ENCODE measurements at places on chromosomes 3 and 15.

GRCh38 chr3:172094621-172095557 lies 55.5 kb downstream of the FNDC3B start:
- DNase-seq = no peak

- DNase-seq = no peak
Observed at GRCh38 chr3:175186511-175186910, 327.4 kb downstream of the NAALADL2 start.

- peak; percentile 74 for DNase-seq
Observed at GRCh38 chr3:124837730-124838186, 49.4 kb downstream of the ITGB5 start.

GRCh38 chr15:66946578-66947164 lies 118.7 kb upstream of the SMAD3 start:
- DNase-seq = peak; percentile 68

- DNase-seq = no peak
Observed at GRCh38 chr3:39275963-39276593, 3.8 kb downstream of the CX3CR1 start.

- DNase-seq = peak; percentile 76
Observed at GRCh38 chr3:149393345-149394160, 16.1 kb upstream of the TM4SF1 start.

DNA sequence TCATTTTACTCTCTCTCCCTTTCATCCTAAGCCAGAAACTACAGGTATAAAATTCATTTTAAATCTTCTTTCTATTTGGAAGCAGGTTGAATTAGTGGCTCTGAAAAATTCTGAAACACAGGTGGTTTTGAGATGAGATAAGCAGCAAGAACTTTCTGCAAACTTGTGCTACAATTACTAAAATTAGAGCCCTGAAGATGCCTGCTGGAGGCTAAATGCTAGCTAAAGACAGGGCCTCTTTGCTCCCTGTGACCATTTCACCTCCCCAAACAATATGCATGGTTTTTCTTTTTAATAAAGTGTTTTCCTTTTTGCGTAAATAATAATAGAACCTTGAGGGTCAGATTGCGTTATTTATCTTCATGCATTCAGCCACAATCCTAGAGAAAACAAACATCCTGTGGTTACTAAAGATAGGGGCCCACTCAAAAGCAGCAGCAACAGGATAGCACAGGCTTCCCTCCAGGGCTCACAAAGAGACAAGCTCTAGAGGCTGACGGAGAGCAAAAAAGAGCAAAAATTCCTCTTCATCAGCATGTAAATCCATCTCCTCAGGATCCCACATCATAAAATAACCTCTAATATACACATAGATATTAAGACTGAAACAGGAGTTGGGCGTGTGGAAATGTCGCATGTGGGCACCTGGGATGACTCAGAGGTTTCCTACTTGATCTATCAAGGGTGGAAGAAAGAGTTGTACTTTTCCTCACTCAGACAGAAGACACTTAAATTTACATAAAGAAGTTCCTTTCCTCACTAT lies 26.5 kb upstream of the CP start:
- no peak for DNase-seq

DNA sequence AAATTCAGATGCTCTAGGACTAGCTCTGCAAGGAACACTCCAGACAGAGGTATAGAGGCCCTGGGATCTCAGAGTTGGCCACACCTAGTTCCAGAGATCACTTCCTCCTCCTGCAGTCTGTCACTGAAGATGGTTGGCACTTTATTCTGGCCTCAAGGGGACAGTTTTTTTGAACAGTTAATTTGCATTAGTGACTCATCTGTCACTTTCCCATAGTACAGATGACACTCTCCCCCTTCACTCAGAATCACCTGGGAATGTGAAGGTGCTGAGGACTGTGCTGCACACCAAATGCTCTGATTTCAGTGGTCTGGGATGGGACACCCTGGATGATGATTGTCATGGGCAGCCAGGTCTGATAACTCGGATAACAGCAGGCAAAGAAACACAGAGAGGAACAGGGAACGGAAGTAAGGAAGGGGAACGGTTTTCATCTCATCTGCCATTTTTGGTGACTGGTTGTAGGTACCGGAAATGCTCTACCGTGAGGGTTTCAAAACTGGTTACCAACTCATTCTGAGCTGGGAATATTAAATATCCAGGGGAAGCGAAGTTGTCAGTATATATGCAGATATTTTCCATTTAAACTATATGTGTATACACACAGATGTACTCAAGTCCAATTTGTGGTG lies 232.5 kb upstream of the ST8SIA2 start:
- DNase-seq = no peak

All from aorta (tissue), 5 donors.